ENCODE measurements at places on chromosomes 12 and 14.

- no peak for DNase-seq
Measured at GRCh38 chr14:30621354-30621939, 672 bp upstream of the SCFD1 start.

- no peak for DNase-seq
Measured at GRCh38 chr14:102693006-102693755, 84.1 kb upstream of the TRAF3 start.

GRCh38 chr12:96285158-96285557 is 91.0 kb downstream of the ELK3 start:
- DNase-seq = no peak

GRCh38 chr12:132078190-132078589 is 65.9 kb downstream of the DDX51 start:
- DNase-seq = no peak

DNA sequence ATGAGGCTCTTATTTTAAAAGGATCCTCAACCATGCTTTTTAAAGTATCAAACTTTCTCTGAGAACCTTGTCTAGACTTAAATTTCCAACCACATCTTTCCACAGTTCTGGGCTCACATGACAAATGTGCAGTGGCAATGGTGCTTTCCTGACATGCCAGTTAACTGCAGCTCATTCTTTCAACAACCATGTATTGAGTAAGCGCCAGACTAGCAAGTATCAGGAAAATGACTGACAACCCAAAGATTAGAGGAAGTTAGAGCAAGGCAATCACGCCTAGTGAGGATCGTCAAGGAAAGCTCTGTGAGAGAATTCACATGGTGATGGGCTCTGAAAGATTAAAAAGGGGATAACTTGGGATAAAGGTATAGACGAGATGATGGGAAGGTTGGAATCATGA is 35.8 kb downstream of the FLVCR2 start:
- no peak for DNase-seq

GRCh38 chr12:117874842-117875434 is 93.9 kb downstream of the KSR2 start:
- peak; percentile 47 for DNase-seq

- DNase-seq = no peak
Measured at GRCh38 chr14:55151601-55152000, 22.5 kb downstream of the LGALS3 start.

GRCh38 chr14:75217508-75218206 is 41.2 kb upstream of the TMED10 start:
- DNase-seq = no peak

GRCh38 chr14:98233656-98234055 is 1038.3 kb downstream of the BCL11B start:
- DNase-seq = no peak

DNA sequence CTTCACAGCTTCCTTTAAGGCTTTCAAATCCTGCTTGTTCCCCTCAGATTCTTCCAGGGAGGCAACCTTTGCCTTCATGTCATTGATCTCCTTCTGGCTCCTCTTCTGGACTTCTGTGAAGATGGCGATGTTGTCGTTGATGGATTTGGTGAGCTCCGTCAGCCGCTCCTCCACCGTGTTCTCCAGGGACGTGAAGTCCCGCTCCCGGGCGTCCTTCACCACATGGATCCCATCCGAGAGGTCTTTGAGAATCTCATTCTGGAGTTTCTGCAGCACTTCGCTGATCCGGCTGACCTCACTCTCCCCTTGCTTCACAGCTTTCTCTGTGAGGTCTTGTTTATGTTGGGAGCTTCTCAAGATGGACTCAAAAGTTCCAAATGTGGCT is 7.9 kb downstream of the CKAP4 start:
- no peak for DNase-seq

GRCh38 chr12:53659011-53659551 is 16.8 kb downstream of the ATP5MC2 start:
- DNase-seq = no peak

- no peak for DNase-seq
Measured at GRCh38 chr12:86710109-86710508, 453.9 kb upstream of the MGAT4C start.

DNA sequence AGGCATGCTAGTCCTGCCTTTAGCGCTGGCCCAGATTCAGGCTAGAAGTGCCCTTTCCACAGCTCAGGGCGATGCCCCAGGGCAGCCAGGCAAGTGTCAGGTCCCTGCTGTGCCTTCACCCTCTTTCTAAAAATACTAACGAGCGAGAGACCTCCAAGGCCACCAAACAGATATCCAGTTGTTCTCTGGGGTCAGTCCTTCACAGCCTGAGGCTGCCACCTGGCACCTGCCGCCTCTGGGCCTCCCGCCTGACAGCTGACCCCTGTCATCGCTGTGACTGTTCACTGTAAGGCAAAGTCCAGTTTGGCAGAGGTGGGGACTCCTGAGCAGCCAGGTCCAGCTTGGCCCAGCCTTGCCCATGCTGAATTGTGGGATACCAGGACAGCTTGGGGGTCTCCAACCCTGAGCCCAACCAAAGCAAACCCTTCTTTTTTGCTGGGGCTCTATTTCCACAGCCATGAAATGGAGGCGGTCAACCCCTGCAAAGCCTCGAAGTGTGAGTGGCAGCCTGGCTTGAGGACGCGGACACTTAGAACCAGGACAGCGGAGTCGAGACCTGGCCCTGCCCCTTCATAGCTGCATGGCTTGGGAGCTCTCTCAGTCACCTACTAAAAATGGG is 79.9 kb downstream of the NINJ2 start:
- DNase-seq = no peak

GRCh38 chr12:123069436-123070266 is 81.2 kb downstream of the PITPNM2 start:
- no peak for DNase-seq

DNA sequence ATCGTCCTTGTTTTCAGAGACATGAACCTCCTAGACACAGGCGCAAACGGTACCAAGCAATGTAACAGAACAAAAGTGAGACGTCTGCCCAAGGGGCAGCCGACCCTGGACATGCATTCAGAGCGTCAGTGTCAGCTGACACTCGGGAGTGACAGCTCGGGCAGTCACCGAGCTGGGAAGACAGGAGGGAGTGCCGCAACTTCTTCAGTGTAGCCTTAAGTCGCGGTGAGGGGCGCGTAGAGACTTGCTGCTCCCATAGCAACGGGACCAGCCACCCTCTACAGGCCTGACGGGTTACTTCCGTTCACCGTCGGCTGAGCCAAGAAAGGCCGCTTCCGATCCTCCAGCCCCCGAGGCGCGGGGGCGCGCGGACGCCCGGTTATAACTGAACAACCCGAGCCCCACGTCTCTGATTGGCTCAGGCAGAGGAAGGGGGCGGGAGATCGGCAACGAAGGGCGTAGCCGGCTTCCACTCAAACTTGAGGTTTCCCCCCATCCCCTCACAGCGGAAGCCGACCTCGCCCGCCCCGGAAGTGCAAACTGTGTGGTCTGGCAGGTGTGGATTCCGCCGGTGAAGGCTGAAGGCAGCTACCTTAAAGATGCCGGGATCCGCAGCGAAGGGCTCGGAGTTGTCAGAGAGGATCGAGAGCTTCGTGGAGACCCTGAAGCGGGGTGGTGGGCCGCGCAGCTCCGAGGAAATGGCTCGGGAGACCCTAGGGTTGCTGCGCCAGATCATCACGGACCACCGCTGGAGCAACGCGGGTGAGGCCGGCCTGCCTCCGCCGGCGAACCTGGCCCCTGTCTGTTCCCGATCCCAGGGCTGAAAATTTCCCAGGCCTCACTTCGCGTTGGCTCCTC is at the start of gene EIF2B2:
Gene EIF2B2, plus strand, starts transcription at position 530 of the 858 bp plus-strand sequence. Its CDS starts 70 bp downstream, at position 600.
- DNase-seq = peak; percentile 98

GRCh38 chr12:25208554-25208953 is 13.5 kb downstream of the ETFRF1 start:
- no peak for DNase-seq

- no peak for DNase-seq
Measured at GRCh38 chr12:97877404-97877803, 414.8 kb downstream of the RMST start.

DNA sequence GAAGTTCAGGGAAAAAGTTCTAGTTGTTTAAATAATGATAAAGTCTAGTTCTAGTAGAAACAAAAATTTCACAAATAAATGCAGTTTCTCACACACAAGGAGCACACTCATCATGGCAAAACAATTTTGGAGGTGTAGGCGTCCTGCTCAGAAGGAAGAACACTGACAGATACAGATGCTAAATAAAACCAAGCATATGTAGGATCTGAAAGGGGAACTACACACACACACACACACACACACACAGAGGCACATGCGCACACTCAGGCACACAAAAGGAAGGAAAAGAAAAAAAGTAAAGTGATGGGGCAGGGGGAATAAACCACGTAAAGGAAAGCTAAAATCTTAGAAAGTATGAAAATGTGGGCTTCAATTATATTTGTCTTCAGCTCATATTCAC is 117.7 kb downstream of the SOX5 start:
- no peak for DNase-seq

GRCh38 chr12:56596815-56597214 is 33.3 kb downstream of the BAZ2A start:
- no peak for DNase-seq

Data from effector CD4-positive, alpha-beta T cell (primary cell).